ENCODE measurements at places on chromosomes 3 and 15.

DNA sequence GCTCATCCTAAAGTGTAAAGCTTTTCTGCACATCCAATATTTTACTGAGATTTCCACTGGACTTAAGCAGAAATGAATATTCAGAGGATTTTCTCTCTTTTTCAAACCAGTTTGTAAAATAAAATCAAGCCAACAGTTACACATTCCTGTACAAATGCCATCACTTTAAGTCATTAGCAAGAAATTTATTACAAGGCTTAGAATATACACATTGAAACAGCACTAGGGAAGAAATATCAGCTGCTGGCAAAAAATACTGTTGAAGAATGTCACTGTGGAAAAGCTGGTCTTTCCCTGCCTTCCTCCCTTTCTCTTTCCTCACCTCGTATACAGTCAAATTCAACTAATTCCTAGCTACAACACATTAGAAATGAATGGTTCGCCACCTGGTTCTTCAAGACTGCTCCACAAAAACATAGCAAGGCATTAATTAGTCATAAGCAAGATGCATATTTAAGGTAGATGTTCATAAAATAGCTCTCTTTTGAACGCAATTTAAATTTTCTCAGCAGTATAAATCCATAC is 21.3 kb downstream of the PLOD2 start:
- DNase-seq, result no peak

GRCh38 chr3:69451594-69451993 is 65.7 kb upstream of the FRMD4B start:
- peak; percentile 91 for DNase-seq

GRCh38 chr3:64213224-64213878 is 11.9 kb downstream of the PRICKLE2 start:
- no peak for DNase-seq

DNA sequence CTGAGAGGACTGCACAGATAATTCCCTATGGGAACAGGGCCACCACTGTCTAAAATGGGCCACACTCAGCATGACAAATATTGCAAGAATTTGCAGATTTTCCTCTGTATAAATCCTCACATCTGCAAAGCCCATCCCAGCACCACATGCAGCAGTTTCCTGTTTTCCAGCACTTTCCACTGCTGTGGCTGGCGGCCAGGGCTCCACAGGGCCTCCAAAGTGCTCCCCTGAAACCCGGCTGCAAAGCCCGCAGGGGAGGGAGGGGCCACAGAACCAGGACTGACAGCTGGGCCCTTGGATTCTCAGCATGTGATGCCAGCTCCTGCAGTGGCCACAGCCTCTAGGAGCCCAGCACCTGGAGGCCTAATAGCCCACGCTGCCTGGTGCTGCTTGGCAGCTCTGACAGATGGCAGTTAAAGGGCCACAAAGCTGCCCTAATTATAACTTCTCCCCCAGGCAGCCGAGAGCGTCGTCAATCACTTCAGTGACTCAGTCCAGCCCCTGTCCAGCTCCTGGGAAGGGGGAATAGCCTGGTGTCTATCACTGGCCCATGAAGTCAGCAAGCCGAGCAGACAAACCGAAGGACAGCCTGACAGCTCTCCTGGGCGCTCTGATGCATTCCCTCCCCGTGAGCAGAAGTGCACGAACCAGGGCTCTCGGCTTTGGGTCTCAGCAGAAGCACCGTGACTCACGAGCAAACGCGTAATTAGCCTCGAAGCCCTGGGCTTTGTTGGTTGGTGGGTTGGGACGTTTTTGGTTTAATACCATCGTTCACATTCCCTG is 4.7 kb downstream of the LRRC15 start:
- DNase-seq, result no peak

- DNase-seq, result no peak
Observed at GRCh38 chr3:183192650-183193300, 30.2 kb upstream of the LAMP3 start.

GRCh38 chr3:128091586-128091985 is 32.0 kb downstream of the RUVBL1 start:
- DNase-seq, result no peak

GRCh38 chr15:83435782-83436181 is 11.4 kb upstream of the SH3GL3 start:
- DNase-seq, result no peak

DNA sequence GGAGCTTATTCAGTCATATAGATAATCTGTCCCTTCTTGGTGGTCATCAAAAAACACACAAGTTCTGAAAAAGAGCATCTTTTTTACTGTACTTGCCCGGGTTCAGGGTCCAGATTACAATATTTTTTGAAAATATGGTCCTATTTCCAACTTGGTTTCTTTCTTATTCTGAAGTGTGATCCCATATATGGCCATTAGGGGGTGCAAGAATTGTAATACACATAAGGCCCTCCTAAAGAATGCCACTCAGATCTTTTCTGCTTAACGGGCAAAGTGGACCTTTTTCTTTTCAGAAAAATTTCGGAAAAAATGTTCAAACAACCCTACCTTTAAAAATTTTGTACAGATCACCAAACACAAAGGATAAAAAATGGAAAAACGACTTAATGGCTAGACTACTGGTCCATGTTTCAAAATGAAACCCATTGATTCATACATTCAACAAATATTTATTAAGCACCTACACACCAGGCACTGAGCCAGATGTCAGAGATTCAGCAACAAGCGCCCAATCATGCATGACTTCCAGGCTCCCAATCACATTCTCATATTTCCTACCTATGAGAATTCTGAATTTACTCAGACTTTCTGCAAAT is 102.0 kb upstream of the MYRIP start:
- peak; percentile 13 for DNase-seq

DNA sequence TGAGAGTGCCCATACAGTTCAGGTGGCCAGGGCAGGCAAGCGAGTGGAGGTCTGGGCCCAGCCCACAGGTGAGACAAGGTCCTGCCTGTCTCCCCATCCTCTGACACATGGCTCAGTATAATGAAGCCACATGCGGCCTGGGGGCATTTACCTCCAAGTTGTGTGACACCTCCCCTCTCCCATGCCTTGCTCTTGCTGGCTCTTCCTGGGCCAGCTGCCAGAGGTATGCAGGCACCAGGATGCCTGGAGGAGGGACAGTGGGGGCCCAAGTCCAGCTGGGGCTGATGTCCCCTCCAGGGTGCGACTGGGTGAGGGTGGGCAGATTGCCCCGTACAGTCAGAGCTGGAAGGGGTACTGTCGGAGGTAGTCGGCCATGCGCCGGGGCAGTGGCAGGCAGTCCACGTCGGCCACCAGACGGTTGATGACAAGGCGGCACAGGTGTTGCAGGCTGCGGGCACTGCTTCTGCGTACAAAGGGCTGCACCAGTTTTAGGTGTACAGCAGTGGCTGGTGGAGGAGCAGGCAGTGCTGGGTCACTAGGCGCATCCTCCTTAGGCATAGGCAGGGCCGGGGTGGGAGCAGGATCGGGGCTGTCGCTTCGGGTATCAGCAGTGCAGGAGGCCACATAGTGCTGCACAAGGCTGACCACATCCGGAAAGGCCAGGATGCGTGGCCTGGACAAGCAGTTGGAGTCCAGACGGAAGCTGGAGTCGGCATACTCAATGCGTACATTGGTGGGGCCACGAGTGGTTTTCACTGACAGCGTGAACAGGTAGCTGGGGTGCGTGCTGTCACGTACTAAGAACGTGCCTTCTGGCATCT is 4.1 kb downstream of the CISH start:
- DNase-seq, result no peak

DNA sequence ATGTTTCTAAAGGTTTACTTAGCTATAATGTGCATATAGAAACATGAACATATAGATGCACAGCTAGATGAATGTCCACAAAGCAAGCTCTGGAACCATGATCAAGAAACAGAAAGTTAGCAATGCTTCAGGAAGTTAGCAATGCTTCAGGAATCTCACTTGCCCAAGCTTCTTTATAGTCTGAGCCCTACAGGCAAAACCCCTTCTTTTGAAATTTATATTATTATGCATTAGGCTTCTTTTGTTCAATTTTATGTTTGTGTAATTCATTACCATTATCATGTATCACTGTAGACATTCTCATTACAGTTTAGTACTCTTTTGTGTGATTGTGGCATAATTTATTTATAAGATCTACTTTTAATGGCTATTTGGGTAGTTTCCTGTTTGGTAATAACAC is 286.4 kb upstream of the BCHE start:
- no peak for DNase-seq

- DNase-seq, result no peak
Observed at GRCh38 chr3:52872245-52872644, 25.1 kb downstream of the STIMATE start.

GRCh38 chr3:56277236-56277635 is 191.0 kb downstream of the ERC2 start:
- no peak for DNase-seq

- no peak for DNase-seq
Observed at GRCh38 chr3:124609402-124609801, 120.8 kb upstream of the UMPS start.

- DNase-seq, result no peak
Observed at GRCh38 chr3:56849698-56850097, 47.9 kb upstream of the ARHGEF3 start.

- no peak for DNase-seq
Observed at GRCh38 chr3:156811089-156811862, 14.9 kb upstream of the LEKR1 start.

- no peak for DNase-seq
Observed at GRCh38 chr15:49979705-49980382, 139.2 kb downstream of the ATP8B4 start.

- no peak for DNase-seq
Observed at GRCh38 chr3:57069503-57069902, 9.0 kb downstream of the SPATA12 start.

GRCh38 chr15:51672155-51672687 is 9.1 kb upstream of the SCG3 start:
- DNase-seq, result peak; percentile 28

- no peak for DNase-seq
Observed at GRCh38 chr3:127406309-127407025, 118.6 kb upstream of the PRR20G start.

DNA sequence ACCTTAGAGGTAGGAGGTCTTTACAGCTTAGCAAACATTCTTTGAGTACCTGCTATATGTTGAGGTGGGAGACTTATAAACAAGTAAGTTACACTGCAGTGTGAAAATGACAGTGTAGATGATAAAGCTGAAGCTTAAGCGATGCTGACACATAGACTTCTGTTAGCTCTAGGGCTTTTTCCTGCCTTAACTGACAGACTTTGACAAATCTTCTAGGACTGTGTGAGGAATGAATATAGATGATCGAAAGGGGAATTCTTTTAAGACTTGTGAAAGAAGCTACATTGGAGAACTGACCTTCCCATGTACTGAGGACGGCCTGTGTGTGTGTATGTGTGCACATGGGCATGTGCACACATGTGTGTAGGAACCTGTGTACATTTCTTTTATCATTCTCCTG is 22.7 kb downstream of the BOC start:
- DNase-seq, result no peak

DNA sequence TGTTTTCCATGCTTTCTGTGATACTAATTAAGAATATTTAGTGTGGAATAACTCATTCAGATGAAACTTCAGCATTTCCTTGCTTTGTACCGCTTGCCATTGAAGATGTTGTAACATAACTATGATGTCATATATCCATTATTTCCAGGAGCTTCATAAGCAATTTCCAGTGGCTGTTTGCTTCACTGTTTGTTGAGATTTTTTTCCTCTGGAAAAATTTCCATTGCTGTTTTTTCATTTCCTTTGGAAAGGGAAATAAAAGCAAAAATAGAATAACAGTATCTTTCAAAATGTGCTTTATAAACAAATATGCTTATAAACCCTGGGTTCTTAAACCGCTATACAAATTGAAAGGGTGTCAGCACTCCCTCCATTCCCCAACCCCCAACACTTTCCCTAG is 319.6 kb upstream of the SEMA6D start:
- no peak for DNase-seq

- peak; percentile 57 for DNase-seq
Observed at GRCh38 chr3:177522051-177522450, 324.8 kb upstream of the TBL1XR1 start.

DNA sequence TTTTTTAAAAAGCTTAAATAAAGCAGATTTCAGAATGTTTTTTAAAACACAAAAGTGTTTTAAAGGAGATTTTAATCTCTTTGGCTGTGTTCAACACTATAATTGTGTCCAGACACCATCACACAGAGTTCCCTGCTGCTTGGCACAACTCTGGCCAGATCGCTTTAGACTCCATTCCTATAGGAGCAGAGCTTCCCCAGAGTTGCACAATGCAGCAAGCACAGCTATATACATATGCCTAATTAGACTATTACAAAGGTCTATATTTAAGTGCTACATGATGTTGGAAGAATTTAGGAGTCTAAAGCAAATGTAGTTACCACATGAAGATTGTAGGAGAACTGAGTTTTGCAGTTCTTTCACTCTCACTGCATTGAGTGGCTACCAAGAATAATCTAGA is 11.2 kb downstream of the SLC9A9 start:
- DNase-seq, result no peak

DNA sequence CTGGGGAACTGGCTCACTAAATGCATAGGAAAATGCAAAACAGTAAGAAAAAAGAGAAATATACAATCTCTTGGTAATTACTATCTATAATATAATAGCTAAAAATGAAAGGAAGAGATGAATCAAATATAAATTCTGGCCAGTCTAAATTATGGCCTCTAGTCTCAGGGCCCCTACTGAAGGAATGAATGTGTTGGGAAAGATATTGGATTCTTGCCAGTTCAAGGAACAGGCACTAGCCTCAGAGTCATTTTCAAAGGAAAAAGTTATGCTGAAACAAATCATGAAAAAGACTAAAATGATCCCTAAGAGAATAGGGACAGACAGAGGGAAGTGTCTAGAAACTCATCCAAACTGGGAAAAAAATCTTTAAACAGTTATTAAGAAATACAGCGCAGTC is 62.4 kb downstream of the C3orf80 start:
- DNase-seq, result no peak

DNA sequence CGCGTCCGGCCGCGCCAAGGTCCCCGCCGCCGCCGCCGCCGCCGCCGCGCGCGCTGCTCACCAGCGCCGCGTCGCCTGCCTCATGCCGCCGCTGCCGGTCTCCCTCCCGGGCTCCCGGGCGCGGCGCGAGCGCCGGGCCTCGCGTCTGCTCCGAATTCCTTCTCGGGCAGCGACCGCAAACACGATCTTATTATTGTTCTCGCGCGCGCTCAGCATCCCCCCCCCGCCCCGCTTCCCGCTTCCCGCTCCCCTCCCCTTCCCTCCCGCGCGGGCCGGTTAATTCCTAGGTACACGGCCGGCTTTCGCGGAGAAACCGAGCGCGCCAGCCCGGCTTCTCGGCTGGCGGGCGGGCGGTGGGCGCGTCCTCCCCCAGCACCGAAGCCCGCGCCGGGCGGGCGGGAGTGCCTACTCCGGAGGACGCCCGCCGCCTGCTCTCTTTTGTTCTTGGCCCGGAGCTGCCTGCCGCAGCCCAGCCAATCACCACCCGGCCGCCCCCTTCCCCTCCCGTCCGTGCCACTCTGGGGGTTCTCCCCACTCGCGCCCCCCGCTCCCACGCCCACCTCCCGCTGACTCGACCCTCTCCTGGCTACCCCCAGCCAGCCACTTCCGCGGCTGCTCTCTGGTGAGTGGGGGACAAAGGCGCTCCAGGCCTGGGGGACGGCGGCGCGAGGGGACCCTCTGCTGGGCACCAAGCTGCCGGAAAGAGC is at the start of gene HDGFL3:
Gene HDGFL3, minus strand, starts transcription at position 164 of the 707 bp plus-strand sequence. CDS start 409 bp downstream, outside the sequence.
- DNase-seq, result peak; percentile 77

- DNase-seq, result no peak
Observed at GRCh38 chr15:57537072-57537471, 54.6 kb upstream of the MYZAP start.

Measured in SK-N-DZ (cell line).